Left renal cortex interstitium (tissue), 4 donors: ENCODE measurements at places on chromosomes 11 and 22. TPM values are rescaled to one million over a fixed set of nuclear protein-coding genes. Genes with fewer than 3 reads are reported as not detected.

The MS4A5 gene
- not detected for polyA plus RNA-seq

The TRIM48 gene
- not detected for polyA plus RNA-seq

The SCGB1C1 gene
- polyA plus RNA-seq: 0.83 TPM

The TTC28 gene
- 41.4 TPM for polyA plus RNA-seq

The DHCR7 gene
- 37.8 TPM for polyA plus RNA-seq

The ANO1 gene
- polyA plus RNA-seq: 10.1 TPM

The STK33 gene
- 32.6 TPM for polyA plus RNA-seq

The NOX4 gene
- polyA plus RNA-seq: 39.1 TPM

The SAA4 gene
- polyA plus RNA-seq: not detected

The FDXACB1 gene
- polyA plus RNA-seq: 6.1 TPM

The NAV2 gene
- 29.7 TPM for polyA plus RNA-seq

The C11orf42 gene
- 2.6 TPM for polyA plus RNA-seq

The TTC36 gene
- 3.2 TPM for polyA plus RNA-seq

The CEND1 gene
- polyA plus RNA-seq: 0.28 TPM

The SART1 gene
- 52.0 TPM for polyA plus RNA-seq

The CYP2D6 gene
- polyA plus RNA-seq: 14.8 TPM

The INS gene
- not detected for polyA plus RNA-seq
